DMS79 (cell line): ENCODE measurements at places on chromosomes 4 and X.

GRCh38 chr4:74114234-74114633, 15.2 kb upstream of the CXCL2 start:
- DNase-seq: no peak

DNA sequence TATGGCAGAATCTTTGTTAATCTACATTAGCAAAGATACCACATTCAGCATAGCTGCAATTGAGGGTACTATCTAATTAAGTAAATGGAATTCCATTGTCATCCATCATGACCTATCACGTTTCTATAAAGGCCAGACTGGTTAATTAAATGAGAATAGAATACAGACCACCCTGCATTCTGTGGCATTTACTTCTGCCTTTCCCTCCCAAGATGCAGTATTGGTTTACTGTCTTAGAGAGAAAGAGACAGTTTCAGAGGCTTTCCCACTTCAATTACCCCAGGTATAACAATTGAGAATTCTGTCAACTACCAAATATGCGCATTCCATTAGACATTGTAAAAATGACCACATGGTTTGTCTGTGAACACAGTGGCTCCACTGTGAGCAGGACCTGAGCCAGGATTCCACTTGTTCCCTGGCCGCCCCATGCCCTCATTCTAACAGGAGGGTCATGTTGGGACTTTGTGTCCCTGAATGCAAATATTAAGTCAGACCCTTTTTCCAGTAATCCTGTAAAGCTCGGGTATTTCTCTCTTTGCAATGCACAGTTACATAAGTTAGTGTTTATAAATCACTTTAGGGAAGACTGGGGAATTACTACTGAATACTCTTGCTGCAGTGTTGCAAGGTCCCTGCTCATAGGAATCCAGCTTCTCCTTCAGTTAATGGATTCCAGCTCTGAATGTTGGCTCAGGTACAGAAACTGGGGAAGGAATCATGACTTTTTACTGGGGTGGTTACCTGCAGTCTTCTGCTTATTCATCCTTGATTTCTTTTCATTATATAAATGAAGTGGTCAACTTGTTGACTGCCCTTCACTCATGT, 261.0 kb downstream of the PDGFC start:
- DNase-seq: no peak

GRCh38 chr4:184471881-184472613, 2.3 kb downstream of the IRF2 start:
- no peak for DNase-seq

GRCh38 chr4:38774181-38774955, 8.4 kb downstream of the TLR10 start:
- DNase-seq: no peak

DNA sequence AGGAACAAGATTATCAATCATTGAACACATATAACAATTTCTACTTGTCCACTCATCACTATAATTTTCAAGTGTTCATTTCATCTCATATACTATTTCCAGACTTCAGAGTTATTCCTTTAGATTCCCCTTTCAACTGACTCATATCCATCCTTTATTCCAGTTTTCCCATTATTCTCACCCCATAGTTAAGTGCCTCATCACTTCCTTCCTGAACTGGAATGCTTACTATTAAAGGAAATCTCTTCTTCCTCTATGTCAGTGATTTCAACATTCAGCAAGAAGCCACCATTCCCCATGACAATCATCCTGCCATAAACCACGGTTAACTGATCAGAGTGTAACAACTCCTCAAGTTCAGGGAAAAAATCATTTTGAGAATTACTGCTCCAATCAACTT, 198.9 kb downstream of the FBXO8 start:
- no peak for DNase-seq
